Stimulated activated CD4-positive, alpha-beta T cell treated with anti-CD3 and anti-CD28 coated beads, Interleukin-2, amount 100 ng/mL, for 24 hours (primary cell): ENCODE measurements at places on chromosomes 2 and 18.
A peak's percentile ranks its signal among the peaks of the same experiment; 100 is the strongest.

- peak; percentile 6 for DNase-seq
Observed at GRCh38 chr2:11871421-11871820, 125.0 kb downstream of the LPIN1 start.

- DNase-seq = no peak
Observed at GRCh38 chr2:12363569-12363968, 353.2 kb upstream of the TRIB2 start.

DNA sequence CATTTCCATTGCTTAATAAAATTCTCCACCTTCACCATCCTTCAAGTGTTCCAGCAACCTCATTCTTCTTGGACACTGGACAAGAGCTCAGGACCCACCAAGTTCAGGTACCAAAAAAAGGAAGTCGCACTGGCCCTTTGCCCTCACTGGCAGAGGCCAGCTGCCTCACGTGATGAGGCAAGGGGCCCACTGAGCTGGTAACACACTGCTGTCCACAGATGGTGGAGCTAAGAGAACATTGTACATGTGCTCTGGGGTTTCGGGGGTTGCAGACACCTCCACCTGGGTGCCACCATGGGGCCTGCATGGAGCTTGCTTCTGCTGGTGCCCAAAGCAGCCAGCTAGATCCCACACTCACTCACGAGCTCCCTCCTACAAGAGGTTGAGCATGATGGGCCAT lies 71.3 kb downstream of the SCG2 start:
- no peak for DNase-seq

DNA sequence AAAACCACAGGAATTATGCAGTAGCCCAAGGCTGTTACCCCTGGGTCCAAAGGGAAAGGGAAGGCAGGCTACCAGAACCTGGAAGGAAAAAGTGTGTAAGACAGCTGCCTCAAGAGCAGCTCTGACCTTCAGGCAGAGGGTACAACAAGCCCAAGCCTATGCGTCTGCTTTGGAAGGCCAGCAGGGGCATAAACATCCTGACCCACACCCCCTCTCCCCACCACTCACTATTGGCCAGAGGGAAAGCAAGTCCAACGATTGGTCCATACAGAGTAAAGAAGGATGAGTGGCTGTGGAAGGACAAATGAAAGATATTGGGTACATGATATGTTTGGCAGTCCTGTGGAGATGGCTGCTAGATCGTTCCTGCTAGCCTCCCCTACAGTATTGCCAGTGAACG lies 227.6 kb upstream of the HNRNPA3 start:
- no peak for DNase-seq

DNA sequence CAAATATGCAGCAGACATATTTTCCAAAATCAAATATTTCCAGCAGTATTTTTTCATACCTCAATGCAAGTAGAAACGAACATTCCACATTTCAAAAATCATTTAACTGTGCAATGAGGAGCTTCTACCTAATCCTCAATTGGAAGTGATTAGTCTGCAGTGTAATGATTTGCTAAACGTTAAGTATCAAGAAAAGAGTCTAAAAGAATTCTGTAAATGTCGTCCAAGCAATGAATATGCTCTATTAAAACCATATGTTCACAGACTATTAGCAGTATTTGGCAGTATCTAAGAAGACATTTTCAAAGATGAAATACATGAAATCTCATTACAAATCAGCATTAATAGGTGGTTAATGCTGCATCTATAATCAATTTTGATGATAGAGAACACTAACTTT lies 15.9 kb downstream of the DYM start:
- no peak for DNase-seq

DNA sequence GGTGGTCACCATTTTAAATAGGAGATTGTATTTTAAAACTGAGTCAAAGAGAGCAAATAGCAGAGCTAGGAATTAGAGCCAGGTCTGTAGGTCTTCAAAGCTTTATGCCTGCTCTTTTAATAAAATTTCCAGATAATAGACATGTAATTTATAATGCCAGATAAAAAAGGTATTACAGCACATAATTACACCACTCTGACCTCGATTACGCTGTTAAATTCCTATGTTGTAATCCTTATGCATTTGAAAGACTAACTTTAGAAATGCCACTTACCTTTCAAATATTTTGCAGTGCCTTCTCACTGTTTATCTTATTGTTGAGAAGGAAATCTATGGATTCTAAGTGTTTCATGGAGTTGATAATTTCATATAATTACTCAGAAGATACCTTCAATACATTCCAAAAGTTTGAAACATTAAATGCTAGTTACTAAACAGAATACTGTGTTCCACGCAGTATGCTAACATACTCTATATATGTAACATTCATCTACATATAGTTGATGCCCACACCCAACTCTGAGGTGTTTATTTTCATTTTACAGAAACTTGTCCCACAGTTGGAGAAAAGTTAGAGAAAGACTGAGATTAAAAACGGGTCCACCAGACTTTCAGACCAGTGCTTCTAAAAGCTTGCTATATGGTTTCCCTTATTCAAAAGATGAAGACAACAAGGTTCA lies 120.0 kb downstream of the OSBPL1A start:
- no peak for DNase-seq

- DNase-seq = no peak
Observed at GRCh38 chr2:166230724-166231070, 102.9 kb upstream of the SCN1A start.

DNA sequence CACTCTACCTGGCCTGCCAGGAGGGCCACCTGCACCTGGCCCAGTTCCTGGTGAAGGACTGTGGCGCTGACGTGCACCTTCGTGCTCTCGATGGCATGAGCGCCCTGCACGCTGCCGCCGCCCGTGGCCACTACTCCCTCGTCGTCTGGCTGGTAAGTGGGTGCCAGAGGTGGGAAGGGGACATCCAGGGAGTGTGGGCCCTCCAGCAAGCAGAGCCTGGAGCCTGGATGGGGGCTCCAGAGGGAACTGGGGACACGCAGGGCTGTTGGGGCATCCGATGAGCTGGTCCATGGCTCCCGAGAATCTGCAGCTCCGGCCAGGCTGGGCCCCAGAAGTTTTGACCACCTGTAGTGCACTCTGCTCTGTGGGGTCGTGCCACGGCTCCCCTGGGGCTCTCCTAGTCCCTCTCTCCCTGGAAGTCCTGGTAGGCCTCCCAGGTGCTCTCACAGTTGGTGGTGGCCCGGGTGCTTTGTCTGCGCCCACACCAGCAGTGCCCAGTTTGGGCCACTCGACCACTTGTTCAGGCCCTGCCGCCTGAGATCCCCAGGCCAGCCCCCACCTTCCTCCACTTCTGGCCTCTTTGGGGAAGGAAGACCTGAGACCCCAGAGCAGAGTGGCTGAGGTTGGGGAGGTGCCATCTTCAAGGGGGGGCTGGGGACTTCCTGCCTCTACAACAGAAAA lies 4.7 kb downstream of the ESPNL start:
- DNase-seq = no peak

DNA sequence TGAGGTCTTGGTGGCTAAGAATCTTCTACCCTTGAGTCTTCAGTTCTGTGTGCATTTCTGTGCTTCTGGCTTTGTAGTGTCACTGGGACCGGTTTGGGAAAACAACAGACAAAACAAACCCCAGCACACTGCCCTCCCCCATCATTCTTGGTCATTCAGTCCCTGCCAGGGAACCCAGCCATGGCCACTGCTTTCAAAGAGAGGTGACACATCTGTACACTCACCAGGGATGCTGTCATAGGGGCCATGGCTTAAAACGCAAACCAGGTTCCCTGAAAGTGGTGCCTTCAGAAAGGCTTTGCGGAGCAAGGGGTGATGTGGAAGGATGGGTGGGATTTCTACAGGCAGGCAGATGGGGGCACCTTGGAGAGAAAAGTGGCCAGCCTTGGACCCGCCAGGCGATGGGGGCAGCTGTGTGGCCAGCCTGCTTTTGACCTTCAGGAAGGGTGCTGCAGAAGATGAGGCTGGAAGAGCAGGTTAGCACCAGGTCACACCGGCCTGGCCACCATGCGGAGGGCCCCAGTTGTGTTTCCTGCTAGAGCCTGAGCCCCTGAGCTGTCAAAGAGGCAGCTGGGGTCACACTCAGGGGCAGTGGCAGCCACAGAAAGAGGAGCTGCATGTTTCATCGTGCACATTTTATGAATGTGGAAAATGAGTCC lies 101.3 kb downstream of the INHBB start:
- DNase-seq = no peak

GRCh38 chr2:164538240-164538866 lies 82.9 kb downstream of the GRB14 start:
- DNase-seq = no peak

DNA sequence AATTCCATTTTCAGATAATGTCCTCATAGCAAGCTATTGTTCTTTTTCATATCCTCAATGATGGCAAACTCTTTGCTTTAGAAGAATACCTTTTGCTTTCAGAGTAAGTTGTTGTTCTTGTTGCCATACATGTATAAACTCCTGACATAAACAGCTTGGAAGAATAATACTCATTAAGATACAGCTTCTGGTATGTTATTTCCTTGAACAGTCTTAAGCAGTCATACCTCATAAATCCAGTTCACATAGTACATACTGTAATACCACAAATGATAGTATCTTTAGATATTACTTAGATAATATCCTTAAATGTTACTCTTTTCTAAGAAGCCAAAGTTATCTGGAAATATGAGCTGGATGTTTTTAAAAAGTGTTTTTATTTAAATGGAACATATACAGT lies 23.2 kb downstream of the METTL8 start:
- no peak for DNase-seq

- no peak for DNase-seq
Observed at GRCh38 chr2:179377296-179377695, 112.7 kb upstream of the SESTD1 start.

GRCh38 chr2:223901854-223902253 lies 43.3 kb downstream of the WDFY1 start:
- no peak for DNase-seq

DNA sequence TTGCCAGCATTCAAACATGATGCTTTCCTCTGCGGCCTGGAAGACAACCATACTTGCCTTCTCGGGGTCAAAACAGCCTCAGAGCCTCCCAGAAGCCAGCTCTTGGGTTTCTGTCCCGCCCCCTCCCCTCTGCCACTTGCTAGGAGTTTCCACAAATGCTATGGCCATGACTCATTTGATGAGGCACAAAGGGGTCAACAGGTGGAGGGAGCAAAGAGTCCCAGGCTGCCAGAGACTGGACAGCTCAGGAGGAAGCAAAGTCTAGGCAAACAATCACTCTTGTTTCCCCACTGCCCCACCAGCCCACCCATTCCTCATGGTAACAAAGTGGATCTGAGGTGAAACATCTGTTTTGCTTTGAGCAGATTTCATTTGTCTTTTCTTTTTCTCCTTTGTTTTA lies 551.1 kb downstream of the TNS1 start:
- DNase-seq = no peak

DNA sequence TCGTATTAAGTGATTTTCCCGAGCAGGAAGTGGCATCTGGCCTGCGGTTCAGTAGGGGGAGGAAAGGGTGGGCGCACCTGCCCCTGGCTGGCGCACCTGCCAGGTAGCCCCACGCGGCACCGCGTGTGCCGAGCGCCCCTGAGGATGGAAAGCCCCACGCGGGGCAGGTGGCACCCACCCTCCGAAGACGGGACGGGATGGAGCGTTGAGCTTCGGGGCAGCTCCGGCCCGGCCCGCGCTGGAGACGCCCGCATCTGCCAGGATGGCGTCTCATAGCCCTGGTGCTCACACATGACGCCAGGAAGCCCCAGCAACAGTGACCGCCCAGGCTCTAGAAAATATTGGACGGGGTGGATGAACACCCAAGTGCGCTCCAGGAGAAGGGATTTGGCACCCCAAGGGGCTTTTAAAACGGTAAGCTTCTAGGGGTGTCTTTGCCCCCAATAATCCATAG lies 2.5 kb upstream of the NFATC1 start:
- DNase-seq = no peak

- DNase-seq = no peak
Observed at GRCh38 chr2:168255866-168256265, 8.5 kb upstream of the STK39 start.

DNA sequence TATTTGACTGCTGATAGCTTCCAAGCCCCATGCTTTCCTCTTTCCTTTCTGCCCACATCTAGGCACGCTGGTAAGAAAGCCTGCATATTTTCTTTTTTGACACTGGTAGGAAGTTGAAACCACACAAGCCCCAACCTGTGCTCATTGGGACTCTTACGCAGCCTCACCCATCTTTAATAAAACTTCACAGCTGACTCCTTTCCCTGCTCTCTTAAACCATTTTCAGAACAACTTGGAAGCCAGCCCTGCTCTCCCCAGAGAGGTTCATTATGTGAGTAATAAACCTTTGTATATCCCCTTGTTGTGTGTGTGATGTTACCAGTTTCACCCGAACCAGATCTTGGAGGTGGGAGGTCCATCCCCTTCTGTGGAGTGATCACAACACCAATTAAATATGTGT lies 268.4 kb downstream of the GPD2 start:
- no peak for DNase-seq

DNA sequence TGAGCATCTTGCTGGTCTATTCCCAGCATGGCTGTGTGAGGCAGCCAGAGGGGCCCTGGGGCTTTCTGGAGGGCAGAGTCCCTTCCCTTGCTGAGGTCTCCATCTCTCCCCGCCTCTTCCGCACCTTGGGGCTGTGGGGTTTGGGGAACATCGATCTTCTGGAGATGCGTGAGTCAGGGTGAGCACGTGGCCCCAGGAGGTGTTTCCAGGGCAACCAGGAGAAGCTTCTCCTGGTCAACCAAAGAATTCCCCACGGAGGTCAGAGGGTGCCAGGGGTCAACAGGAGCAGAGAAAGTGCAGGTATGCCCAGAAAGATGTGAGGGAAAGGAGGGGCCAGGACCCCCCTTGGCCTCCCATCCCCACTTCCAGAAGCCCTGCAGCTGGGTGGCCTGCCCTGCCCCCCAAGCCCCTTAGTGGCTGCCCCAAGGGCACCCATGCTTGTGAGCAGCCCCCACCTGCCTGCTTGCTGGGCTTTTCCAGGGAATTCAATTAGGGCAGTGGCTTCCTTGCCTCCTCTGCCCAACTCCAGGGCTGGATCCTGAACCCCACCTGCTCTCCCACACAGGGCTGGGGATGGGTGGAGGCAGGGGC lies 2.8 kb upstream of the PROM2 start:
- DNase-seq = no peak

DNA sequence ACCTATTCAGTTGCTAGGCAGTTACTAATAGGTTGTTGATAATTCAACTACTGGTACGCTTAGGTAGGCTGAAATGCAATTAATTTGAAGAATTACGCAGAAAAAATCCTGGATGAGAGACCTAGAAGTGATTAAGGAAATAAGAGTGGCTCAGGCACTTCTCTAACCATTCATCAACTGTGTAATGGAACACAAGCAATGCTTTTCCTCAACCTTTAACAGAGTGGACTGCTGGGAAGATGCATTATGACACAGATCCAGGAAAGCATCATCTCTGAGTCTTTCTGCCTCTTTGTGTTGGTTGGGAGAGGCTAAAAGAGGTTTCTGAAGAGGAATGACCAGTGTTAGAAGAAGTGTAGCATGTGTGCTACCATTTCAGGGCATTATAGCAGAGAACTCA lies 992.2 kb downstream of the TSN start:
- no peak for DNase-seq

- DNase-seq = no peak
Observed at GRCh38 chr2:88729061-88729745, 37.7 kb downstream of the RPIA start.

DNA sequence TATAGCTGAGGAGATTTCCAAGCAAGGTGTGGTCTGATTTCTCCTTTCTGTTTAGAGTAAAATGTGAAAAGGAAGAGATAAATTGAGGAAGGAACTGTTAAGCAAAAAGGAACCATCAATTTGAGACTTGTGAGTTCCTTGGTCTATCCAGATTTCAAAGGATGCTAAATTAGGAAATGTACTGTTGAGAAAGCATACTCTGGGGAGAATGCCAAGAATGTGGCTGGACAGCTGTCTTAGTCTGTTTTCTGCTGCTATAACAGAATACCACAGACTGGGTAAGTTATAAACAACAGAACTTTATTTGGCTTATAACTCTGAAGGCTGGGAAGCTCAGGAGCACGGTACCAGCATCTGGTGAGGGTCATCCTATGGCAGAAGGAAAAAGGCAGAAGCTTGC lies 1097.2 kb downstream of the TDRD15 start:
- no peak for DNase-seq
